NCI-H524 (cell line): ENCODE measurements at places on chromosomes 3 and 15.

DNA sequence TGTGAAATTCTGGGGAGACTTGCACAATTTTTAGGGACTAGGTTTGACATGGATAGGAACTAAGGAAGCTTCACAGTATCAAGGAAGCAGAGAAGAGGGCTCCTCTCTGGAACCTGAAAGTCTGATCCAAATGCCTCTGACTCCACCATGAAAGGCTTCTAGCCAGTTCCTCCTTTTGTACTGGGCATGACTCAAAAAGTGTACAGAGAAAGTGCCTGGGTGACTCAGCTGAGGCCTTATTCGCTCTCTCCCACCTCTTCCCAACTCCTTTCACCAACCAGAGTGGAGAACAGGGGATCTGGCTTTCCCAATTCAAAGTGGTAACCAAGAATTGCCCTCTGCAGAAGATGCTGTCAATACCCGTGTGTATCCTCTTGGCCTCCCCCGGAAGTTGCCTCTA lies 342.9 kb upstream of the PROK2 start:
- DNase-seq: no peak

- DNase-seq: no peak
Observed at GRCh38 chr15:67103432-67103831, 38.0 kb downstream of the SMAD3 start.

- DNase-seq: peak; percentile 20
Observed at GRCh38 chr3:57556459-57557084, 498 bp downstream of the PDE12 start.

- peak; percentile 57 for DNase-seq
Observed at GRCh38 chr3:18237251-18238005, 187.7 kb downstream of the SATB1 start.

DNA sequence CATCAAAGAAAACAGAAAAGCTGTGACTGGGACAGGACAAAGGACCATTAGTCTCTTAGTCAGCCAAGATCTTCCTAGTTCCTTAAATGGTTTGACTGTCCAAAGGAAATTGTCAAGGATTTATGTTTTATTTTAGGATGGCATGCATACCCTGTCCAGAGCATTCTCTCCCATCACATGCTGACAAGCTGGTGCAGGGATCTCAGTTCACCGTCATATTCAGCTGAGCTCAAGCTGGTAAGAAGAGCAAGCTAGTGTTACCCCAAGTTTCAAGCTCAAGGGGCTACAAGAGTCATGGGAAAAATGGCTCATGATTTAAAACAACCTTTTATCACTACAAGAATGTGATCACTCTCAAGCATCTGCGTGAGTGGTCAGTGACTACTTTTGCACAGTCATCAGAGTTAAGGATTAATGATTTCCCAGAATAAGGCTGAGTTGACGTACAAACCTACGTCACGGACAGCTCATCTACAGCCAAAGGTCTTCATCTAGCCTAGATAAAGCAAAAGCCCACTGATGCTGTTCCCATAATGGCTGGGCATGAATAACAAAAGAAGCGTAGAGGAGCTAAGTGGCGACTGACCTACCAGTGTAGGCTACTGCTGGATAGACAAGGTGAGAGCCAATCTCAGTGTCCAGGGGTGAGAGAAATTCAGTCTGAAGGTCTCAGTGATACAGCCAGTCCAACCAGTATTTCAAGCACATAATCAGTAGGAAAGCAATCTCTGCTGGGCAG lies 157.5 kb downstream of the GABRB3 start:
- no peak for DNase-seq

- DNase-seq: no peak
Observed at GRCh38 chr15:85116494-85116893, 134.8 kb downstream of the PDE8A start.

GRCh38 chr15:33311312-33311971 lies 675 bp downstream of the RYR3 start:
- peak; percentile 51 for DNase-seq

DNA sequence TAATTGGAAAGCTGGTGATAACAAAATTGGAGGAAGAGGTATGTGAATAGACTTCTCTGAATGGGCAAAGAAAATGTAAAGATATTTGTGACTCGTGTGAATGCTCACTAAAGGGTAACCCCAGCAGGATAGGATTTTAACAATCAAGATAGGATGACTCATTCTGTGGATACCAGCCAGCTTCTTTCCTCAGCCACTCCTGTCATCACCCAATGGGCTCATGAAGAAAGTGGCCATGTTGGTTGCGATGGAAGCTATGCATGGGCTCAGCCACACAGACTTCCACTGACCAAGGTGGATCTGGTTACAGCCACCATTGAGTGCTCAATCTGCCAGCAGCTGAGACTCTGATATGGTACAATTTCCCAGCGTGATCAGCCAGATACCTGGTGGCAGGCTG lies 40.9 kb downstream of the STRIT1 start:
- no peak for DNase-seq

GRCh38 chr3:60759439-60759838 lies 491.8 kb downstream of the FHIT start:
- no peak for DNase-seq

- DNase-seq: peak; percentile 4
Observed at GRCh38 chr3:32577581-32578556, 7.2 kb upstream of the DYNC1LI1 start.

DNA sequence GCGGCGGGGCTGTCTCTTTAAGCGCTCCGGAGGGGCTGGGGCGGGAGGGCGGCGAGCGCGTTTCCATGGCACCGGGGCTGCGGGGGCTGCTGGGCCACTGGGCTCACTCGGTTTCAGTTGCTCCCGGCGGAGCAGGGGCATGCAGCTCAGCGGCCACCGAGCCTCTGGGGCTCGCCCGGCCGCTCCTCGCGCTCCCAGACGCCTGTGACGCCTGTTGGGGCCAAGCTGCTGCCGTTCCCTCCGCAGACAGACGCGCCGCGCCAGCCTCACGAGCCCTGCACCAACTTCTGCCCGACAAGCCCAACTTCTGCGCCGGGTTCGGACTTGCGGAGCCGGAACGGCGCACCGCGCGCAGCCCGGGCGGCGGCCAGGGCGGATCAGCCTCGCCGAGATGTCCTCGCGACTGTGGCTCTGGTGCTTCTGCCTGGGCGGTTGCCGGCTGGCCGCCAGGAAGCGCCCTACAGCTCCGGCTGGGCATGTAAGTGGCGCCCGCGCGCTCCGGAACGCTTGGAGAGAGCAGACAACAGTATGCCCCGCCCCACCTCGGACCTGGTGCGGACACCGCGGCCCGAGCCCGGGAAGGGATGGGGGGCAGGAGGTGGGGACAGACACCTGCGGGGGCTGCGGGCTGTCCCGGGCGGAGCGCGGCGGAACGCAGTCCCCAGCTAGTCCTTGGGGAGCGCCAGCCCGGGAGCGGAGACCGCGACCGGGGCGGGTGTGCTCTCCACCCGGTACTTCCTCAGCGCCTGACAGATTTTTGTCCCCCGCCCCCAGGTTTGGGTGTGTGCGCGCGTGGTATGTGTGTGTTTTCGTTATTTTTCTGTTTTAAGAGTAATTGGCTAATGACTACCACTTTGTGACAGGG lies 154.1 kb upstream of the GOLIM4 start:
- DNase-seq: peak; percentile 84

GRCh38 chr3:194221336-194221735 lies 85.4 kb downstream of the HES1 start:
- no peak for DNase-seq

DNA sequence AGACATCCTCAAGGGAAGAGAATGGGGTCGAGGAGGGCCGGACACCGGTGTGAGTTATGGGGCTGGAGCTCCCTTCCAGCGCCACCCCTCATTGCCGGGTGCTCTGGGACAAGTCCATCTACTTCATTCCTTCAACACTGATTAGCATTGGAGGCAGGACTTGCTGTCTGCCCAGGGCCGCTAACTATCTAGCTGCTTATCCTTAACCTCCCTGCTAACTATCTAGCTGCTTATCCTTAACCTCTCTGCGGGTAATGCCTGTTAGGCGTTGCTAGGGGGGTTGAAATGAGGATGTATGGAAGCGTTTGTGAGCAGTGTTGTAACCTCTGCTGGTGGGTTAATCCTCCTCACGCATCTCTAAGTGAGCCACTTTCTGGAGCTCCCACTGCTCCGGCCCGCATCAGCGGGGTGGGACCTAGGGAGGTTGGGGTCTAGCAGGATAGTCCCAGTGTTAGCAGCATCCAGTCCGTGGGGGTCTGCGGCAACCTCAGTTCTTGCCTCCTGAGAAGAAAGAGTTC lies 10.9 kb upstream of the CHAC1 start:
- no peak for DNase-seq

GRCh38 chr3:42421818-42422796 lies 11.7 kb upstream of the LYZL4 start:
- no peak for DNase-seq

- DNase-seq: no peak
Observed at GRCh38 chr3:13876451-13877100, 3.3 kb downstream of the WNT7A start.

GRCh38 chr15:49171790-49172189 lies 1.7 kb downstream of the GALK2 start:
- DNase-seq: no peak

DNA sequence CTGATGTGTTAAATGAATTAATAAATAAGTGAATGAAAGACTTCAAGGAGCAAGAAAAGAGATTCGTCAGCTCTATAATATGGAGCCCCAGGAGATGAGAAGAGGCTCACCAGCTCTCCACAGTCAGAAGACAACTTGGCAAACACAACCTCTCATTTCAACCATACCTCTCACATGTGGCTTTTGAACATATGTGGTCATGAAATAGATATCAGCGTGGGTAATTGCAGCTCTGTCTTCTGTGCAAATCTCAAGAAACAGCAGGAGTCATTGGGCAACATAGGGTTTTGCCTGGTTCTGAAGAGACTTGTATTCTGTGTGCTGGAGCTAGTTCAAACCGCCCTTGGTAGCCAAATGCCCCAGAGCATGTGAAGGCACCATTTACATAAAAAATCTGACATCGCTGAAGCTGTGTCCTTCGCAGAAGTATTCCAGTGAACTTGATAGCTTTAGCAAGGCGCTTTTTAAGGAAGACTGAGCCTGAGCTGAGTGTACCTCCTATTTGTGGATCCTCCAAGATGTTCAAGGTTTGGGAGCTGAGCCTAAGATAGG lies 8.4 kb downstream of the CX3CR1 start:
- DNase-seq: no peak

GRCh38 chr3:106534206-106534605 lies 665.4 kb upstream of the CBLB start:
- no peak for DNase-seq

DNA sequence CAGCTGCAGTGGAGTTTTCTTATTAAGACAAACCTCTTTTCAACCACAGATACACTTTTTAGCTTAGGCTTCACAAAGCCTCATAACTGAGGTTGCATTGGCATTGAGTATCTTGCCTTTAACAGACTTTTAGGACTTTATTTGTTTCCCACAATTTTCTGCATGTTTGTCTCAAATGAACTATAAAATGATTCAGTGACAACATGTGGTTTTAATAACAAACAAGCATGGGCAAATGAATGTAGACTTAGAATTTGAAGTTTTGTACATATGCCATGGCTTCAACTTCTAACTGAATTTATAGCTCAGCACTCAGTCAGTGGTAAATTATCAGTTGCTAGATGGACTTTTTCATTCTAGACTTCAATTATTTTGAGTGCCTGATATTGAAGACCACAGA lies 101.6 kb downstream of the SLC25A26 start:
- DNase-seq: no peak

DNA sequence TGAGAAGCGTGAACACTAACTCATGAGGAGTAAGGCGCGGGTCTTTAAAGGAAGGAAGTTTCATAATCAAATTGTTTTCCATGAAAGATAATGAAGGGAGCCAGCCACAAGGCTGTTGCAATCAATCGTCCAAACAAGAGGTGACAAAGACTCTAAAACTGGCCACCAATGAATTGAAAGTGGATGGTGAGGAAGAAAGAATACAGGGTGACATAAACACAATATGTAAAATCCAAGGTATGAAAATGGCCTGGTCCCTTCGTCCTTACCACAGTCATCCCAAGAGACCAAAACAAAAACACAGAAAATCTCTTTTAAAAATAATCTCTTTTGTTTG lies 12.0 kb downstream of the CD86 start:
- no peak for DNase-seq

- peak; percentile 30 for DNase-seq
Observed at GRCh38 chr3:170724599-170725280, 138.9 kb upstream of the SLC7A14 start.

DNA sequence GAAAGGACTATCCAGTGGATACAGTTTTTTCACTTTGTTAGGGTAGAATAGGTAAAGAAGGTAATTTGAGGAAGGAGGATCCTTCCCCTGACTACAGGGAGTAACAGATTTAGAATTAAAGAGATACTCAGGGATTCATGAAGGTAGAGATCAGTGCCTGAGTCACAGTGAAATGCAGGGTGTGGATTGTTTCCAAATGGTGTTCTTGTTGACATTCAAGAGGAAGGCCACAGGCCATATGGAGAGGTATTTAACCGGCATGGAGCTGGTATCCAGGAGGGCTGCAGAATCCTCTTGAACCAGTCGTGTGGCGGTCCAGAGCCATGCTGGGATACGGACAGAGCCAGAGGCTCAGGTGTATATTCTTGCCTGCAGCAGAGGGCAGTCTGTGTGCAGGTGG lies 28.2 kb downstream of the GYG1 start:
- DNase-seq: peak; percentile 82

DNA sequence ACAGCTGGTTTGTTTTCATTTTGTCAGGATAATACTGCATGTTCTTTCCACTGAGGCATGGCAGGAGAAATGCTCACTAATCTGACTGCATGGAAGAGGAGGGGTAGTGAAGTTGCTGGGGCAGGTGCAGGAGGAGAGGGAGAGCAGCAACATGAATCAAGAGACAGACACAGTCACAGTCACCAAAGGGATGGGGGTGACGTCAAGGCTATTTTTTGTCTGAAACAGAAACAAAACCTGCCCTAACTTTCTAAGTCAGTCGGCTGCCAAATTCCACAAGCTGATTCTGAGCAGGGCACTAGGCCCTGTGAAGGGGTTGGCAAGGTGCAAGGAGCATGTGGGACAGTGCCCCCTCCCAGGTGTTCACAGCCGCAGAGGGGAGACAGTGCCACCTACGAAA lies 186.6 kb upstream of the NSMCE3 start:
- DNase-seq: no peak

GRCh38 chr3:178669022-178669601 lies 132.9 kb downstream of the KCNMB2 start:
- no peak for DNase-seq

DNA sequence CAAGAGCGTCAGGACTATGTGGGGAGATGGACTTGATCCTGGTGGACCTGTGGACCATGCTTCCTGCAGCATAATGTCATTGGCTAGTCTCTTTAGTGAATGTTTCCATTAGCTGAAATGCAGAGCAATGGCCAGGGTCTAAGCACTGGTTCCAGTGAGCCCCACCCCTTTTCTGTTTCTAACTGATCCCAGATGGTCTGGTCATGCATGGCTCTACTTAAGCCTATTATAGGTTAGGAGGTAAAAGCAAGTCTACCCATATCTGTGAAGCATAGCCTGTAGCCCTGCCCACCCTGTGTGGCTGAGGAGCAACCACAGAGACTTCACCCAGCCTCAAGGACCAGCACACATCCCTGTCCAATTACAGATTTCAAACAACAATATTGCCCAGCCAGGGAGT lies 419.2 kb downstream of the ZNF385D start:
- peak; percentile 83 for DNase-seq
